CD4-positive, alpha-beta T cell treated with Interleukin-1 beta for 1 hour (primary cell): ENCODE measurements at places on chromosomes 6 and 20.

DNA sequence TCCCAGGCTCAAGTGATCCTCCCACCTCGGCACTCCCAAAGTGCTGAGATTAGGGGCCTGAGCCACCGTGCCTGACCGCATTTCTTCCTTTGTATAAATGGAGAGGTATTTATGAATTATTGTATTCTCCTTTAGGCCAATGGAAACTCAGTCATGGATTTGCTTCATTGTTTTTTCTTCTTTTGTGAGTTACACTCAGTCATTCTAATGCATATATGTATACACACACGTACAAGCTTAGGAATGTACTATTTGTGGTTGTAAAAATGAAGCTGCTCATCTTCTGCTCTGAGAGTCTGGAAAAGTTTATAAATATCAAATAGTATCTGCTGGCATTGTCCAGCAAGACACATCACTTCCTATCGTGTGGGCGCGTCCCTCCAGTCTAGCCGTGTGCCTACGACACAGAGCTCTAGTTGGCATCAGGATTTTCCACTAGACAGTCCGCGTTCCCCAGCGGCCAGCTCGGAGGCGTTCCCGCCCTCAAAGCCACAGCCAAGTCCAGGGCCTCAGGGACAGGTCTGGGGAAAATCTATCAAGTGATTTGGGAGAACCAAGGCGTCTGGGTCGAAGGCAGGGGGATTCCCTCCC, 215.2 kb downstream of the NFATC2 start:
- no peak for DNase-seq

GRCh38 chr6:145368075-145368474, 367.2 kb downstream of the EPM2A start:
- DNase-seq = no peak

GRCh38 chr6:383856-384255, 7.7 kb upstream of the IRF4 start:
- DNase-seq = no peak

GRCh38 chr6:123638865-123639264, 2.1 kb upstream of the TRDN start:
- DNase-seq = no peak

- DNase-seq = no peak
These were observed 88.5 kb downstream of the BCAS1 start for GRCh38 chr20:53981752-53982437.

DNA sequence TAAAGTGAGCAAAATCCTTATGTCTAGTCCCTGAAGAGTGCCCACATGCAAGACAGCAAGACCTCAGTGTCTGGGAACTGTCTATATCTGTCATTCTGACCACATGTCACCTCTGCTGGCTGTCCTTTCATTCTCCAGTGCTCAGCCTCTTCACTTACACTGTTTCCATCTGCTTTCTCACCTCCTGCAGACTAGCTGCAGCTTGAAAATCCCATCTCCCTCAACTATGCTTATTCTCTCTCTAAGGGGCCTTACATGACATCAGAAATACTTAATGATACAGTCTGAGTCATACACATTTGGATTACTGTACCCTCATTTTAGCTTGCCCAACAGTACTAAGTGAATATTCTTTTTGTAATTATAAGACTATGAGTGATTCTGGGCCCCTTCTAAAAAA, 587.8 kb downstream of the EPM2A start:
- no peak for DNase-seq

- DNase-seq = no peak
These were observed 29.4 kb downstream of the NUDT3 start for GRCh38 chr6:34362909-34363680.

GRCh38 chr6:10381133-10381829, 33.6 kb downstream of the TFAP2A start:
- no peak for DNase-seq

GRCh38 chr6:31339210-31339609, 17.8 kb downstream of the HLA-B start:
- no peak for DNase-seq

GRCh38 chr6:7973584-7973983, 63.0 kb upstream of the TXNDC5 start:
- DNase-seq = no peak

DNA sequence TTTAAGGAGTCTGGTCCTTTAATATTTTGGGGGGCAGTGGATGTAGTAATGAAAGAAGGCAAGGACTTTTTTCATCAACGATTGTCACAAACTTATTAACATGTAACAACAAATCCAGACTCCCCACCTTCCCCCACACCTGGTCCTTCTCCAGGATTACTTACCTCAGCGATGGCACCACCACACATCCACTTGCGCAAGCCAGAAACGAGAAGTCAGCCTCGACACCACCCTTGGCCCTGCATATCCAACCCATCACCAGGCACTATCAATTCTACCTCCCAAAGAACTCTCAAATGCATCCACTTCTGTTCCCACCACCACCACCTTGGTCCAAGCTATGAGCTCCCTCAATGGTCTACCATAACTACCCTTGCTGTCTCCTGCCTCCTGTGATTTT, 6.6 kb downstream of the EZR start:
- DNase-seq = peak; percentile 32

DNA sequence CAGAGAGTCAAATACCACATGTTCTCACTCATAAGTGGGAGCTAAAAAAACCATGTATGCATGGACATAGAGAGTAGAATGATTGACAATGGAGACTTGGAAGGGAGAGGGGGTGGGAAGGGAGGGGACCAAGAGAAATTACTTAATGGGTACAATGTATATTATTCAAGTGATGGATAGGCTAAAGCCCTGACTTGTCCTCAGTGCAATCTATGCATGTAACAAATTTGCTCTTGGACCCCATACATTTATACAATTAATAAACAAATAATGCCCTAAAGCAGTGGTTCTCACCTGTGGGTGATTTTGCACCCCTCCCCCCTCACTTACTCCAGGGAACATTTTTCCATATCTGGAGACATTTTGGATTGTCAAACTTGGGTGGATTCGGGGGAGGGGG, 33.5 kb upstream of the NEDD9 start:
- no peak for DNase-seq

DNA sequence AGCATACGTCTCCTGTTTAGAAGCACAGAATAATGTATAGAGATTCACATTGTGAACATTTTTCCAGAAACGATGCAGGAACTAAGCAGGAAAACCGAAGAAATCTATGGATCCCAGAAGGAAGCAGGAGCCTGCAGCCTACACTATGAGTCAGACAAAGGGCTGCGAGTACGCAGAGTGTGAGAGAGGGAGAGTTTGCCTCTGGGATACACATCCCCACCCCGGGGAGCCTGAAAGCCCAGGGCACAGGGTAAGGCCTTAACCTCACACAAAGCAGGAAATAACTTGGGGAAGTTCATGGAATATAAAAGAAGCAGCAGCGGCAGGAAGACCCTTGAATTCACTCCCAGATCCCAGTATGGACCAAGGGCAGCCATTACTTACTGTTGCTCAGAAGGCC, 842.1 kb upstream of the MANEA start:
- DNase-seq = no peak

- DNase-seq = no peak
These were observed 84.1 kb downstream of the SMOC2 start for GRCh38 chr6:168525114-168525513.

DNA sequence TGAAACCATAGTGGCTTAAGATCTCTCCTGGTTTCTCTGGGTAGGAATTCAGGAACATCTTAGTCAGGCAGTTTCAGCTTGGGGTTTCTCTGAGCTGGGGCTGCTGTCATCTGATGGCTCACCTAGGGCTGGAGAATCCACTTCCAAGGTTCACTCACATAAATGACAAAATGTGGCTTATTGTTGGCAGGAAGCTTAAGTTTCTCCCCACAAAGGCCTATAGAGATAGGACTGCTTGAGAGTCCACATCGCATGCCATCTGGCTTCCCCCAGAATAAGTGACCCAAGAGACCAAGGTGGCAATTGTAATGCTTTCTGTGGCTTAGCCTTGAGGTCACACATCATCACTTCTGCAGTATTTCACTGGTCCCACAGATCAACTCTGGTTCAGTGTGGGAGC, 131.4 kb downstream of the EDN1 start:
- no peak for DNase-seq

- DNase-seq = no peak
These were observed 61.9 kb downstream of the ESR1 start for GRCh38 chr6:151869345-151869744.

GRCh38 chr6:26240157-26241032, 124.6 kb upstream of the BTN3A2 start:
- DNase-seq = peak; percentile 86

- peak; percentile 27 for DNase-seq
These were observed 130.6 kb upstream of the INSM1 start for GRCh38 chr20:20237093-20237959.

GRCh38 chr6:10521104-10521808, at the start of gene GCNT2:
Gene GCNT2 (plus strand): TSS chr6:10521351. CDS start chr6:10528912, 7,561 bp downstream.
- no peak for DNase-seq

DNA sequence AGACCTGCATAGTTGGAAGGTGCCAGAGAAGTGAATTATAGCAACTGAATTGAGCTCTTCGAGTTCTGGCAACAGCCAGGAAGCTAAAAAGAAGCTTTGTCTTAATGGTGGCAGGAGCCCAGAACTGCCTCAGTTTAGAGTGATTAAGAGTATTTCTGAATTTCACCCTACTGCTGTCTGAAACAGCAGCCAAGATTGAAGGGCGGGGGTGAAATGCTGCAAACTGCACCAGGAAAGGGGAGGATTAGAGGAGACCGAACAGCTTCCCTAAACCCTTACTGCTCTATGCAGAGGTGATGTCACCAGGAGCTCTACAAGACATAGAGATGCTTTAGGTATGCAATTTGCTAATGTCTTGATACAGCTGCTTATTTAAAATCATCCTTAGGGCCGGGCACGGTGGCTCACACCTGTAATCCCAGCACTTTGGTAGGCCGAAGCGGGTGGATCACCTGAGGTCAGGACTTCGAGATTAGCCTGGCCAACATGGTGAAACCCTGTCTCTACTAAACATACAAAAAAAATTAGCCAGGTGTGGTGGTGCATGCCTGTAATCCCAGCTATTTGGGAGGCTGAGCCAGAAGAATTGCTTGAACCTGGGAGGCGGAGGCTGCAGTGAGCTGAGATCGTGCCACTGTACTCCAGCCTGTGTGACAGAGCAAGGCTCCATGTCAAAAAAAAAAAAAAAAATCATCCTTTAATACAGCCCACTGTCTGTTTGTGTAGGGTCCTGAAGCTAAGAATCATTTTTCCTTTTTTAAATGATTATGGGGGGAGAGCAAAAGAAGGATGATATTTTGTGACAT, 91.7 kb upstream of the IYD start:
- DNase-seq = no peak

DNA sequence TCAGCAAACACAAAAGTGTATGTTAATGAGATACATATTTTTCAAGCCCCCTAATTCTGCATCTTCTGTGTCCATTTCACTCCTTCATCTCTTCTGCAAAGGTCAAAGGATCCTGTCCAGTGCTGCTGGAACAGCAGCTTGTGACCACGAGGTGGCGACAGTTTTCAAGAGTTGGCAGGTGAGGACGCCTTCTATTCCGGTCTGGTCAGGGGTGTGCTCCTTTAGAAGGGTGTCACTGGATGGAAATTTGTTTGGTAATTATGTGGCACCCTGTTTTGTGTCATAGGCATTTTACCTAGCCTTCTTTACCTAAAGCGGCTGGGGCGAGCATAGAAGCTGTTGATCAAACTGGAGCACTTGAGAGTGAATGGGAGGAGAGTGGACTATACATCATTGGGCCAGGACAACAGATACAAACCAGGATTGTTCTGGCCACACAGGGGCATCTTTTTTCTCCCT, 32.9 kb upstream of the ERVFRD-1 start:
- peak; percentile 77 for DNase-seq

- no peak for DNase-seq
These were observed 264.8 kb downstream of the RNGTT start for GRCh38 chr6:88698661-88699060.

DNA sequence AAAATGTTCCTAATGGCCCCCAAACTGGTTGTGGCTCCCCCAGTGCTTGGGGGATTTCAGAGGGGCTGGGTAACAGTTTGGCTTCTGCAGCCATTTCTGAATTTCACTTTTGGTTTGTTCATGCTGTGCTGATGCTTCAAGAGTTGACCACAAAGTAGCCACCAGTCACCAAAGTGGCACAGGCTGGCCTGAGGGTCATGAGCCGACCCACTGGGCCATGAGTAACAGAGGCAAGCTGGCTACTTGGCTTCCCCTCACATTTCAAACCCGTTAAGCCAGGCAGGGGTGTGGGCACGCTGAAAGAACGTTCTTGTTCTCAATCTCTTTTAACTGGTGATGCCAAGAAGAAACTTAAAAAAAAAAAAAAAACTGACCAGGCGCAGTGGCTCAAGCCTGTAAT, 15.1 kb upstream of the NXT1 start:
- DNase-seq = no peak

DNA sequence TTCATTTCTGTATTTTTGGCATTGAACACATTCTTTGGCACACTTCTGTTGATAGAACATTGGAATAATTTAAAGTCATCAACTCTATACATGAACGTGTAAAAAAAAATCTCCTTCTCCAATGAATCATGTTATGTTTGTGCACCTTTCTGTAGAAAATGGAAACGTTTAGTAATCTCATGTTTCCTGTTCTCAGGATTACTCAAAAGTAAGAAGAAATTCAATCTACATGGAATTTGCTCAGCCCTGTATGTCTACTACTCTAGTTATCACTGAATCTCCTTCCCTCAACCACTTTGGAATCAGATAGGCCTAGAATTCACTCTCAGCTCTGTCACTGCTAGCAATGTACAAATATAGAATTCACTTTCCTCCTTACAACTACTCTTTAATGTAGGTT, 103.6 kb downstream of the COL21A1 start:
- DNase-seq = no peak

- no peak for DNase-seq
These were observed 1.6 kb upstream of the ZSCAN12 start for GRCh38 chr6:28401172-28401571.

- DNase-seq = no peak
These were observed 77.2 kb downstream of the BACH2 start for GRCh38 chr6:90219209-90219985.

- DNase-seq = no peak
These were observed 57.3 kb upstream of the THBS2 start for GRCh38 chr6:169310983-169311382.

GRCh38 chr6:43674291-43674690, 13.3 kb downstream of the MRPS18A start:
- DNase-seq = no peak

GRCh38 chr20:50335105-50335504, 144.5 kb downstream of the CEBPB start:
- no peak for DNase-seq
